ENCODE measurements at places on chromosomes 1 and 21.

GRCh38 chr1:81149649-81150325 lies 650.9 kb upstream of the ADGRL2 start:
- DNase-seq, result no peak

DNA sequence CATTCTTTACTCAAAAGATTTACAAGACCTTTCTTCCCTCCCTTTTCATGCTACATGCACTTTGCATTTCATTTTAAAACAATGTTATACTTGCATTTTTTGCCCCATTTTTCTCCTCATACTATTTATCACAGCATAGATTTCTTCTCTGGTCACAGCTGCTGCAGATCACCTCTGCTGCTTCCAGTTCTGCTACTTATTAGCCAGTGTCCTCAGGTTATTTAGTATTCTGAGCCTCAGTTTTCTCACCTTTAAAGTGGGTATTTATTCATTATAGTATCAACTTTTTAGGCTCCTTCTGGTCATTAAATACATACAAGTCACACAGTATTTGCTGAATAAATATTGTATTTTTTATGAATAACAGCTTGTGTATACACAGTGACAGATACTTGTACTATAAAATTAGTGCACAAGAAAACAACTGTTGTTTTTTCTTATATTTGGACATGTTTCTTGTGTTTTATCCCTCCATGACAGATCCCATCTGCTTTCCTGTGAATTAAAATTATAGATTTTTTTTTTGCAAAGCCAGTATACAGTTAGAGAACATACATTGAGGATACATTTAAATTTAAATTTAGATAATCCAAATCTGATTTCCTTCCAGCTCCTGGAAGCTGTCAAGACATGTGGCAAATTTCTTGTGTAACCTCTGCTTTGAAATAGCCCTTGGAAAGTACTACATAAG lies 85.3 kb upstream of the BCL10 start:
- no peak for DNase-seq

DNA sequence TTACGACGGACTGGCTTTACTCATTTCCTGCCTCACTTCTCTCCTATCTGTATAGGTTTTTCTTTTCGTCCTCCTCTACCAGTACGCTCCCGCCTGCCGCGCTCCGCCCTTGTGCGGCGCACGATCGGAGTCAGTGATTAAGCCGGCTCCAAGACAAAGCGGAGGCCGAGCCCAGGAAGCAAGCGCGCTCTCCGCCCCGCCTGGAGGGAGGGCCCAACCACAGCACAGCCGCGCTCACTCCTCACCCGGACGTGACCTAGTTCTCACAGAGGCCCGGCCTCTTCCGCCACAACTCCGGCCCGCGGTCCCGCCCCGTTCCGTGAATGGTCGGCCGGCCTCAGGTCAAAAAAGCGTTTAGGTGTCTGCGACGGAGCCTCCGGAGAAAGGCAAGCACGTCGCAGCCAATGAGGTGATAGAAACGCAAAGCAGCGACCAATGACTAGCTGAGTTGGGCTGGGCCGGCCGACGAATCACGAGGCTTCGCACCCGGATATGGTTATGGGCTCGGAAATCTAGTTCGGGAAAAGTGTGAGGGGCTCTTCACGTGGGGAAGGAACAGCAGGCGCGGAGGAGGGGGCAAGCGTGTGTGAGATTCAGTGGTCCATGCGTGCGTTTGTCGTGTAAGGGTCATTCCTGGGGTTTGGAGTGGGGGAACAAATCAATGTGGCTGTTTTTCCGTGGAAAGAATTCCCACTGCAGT lies at the start of gene METTL13:
Gene METTL13 (plus strand): TSS at position 485 of the 700 bp plus-strand sequence. CDS start 308 bp downstream, outside the sequence.
- peak; percentile 98 for DNase-seq

- no peak for DNase-seq
Observed at GRCh38 chr21:34690793-34691175, 22.0 kb downstream of the CLIC6 start.

GRCh38 chr1:58324558-58324957 lies 222.0 kb downstream of the OMA1 start:
- no peak for DNase-seq

GRCh38 chr1:227281371-227281770 lies 36.9 kb downstream of the CDC42BPA start:
- no peak for DNase-seq

GRCh38 chr1:110726755-110727154 lies 52.0 kb upstream of the KCNA3 start:
- DNase-seq, result no peak

DNA sequence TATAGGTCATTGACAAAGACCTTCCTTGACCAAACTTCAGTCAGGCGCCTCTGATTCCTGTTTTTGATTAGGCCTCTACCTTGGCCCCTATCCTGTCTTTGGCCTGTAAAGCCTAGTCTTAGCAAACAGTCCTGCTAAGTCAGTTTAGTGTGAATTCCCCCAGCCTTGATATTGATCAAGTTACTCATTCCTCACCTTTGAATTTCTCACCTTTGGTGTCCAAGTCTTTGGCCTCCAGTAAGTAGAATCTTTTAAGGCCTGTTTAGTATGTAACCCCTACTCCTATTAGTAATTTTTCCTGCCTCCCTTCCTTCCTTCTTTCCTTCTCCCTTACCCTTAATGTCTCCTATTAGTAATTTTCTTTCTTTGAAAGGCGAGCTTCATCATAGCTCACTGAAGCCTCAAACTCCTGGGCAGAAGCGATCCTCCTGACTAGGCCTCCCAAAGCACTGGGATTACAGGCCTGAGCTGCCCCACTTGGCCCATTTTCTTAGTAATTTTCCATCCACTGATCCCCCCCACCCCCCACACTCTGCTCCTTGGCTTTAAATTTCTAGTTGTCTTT lies 13.0 kb upstream of the ZNF692 start:
- DNase-seq, result no peak

DNA sequence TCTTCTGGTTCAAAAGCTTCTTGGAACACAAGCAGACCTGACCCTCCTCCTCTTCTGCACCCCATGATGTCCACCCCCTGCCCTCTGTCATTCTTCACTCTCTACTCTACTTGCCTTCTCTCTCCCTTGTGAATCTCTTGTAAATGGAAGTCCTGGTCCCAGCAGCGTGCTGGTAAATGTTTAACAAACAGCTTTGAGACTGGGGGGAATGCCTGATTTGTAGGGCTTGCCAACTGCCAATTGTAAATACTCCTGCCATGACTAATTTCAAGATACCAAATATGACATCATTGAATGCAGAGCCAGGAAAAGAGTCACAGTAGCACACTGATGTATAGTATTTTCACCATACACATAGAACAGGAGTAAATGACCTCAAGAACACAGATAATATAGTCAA lies 40.9 kb upstream of the LRRN2 start:
- DNase-seq, result no peak

GRCh38 chr1:86833461-86834215 lies 80.3 kb downstream of the SELENOF start:
- peak; percentile 98 for DNase-seq

GRCh38 chr1:154777781-154778180 lies 92.3 kb downstream of the KCNN3 start:
- DNase-seq, result no peak

DNA sequence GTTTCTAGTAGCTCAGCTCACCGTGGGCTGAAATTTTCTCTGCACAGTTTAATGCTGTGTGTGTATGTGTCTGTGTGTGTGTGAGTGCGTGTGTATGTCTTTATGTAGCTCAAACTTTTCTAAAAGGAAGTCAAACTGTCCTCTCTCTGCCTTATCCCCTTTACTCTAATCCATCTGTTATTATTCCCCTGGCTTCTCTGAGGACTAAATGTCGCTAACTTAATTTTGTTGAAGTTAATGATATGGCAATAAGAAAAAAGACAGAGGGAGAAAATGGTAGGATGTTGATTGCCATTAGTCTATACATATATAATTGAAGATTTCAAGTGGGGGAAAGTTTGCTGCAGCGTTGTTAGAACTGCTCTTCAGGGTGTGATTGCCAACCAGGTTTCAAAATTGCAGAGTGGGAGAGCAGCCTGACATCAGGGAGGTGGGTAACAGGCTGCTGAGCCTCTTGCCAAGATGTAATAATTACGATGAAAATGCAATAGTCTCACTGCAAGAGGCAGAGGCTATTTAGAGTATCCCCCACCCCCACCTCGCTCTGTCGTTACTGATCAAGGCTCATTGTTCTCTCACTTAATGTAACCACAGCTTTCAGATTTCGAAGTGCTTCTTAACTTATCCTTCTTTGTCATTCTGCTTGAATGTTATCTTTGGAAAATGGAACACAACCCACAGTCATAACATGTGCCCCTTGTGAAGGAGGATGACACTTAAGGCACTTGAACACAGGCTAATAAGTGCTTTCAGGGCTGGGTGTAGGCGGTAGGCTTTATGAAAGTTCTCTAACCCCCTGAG lies 559.0 kb upstream of the PLXNA2 start:
- DNase-seq, result peak; percentile 85

DNA sequence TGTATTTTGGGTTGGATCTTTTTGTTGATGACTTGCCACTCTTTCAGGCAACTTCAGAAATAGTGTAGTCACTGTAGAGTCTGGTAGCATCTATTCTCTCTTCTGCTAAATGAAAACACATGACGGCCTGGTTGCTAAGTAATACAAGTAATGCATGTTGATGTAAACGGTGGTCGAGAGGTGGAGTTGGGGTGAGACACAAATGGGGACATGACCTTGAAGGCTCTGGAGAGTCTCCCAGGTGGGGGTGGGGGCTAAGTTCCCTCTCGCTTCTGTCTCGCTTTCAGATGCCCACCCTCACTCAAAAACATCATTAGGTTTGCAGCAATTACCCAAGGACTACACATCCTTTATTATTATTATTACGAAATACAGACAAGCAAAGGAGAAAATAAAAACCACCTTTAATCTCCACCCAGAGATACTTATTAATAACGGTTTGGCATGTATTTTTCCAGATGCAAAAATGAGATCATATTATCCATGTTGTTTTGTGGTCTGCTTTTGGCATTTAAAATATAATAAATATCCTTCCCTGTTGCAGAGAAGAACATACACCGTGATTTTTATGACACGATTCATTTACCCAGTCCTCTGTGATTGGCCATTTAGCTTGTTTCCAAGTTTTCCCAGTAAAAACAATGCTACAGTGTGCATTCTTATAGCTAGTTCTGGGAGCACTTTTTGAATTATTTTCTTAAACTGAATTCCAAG lies 138.1 kb downstream of the MIS18A start:
- no peak for DNase-seq

DNA sequence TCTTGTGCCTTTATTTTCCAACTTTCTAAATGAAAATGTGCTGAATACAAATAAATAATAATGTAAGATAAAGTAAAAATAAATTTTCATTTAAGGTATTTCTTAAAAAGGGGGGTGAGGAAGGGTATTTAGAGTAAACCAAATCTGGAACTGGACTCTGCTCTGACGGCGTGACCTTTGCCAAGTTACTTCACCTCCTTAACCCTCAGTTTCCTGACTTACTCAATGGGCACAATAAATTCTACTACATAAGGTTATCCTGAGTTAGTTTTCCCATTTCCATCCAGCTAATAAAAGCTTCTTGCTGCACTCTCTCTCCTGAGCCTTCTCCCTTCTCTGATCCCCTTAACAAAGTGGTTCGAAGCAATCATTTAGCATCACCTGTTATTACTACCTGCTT lies 93.9 kb downstream of the NID1 start:
- DNase-seq, result no peak

DNA sequence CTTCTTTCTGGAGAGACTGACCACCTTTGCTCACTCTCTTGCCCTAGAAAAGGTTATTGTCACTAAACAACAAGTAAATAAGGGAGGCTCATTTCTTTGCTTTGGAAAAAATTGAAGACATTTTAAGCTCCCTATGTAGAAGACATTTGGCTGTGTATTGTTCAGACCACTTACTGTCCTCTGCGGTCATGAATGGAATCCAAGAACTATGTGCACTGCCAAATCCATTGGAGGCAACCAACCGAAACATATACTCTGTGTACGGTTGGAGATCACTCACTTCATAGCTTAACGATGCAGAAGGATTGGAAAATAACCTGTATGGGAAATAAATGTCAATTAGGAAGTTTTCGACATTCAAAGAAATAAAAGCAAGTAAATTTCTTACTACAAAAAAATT lies 332.8 kb downstream of the KCTD3 start:
- no peak for DNase-seq

GRCh38 chr1:221801773-221802516 lies 60.1 kb upstream of the DUSP10 start:
- no peak for DNase-seq

DNA sequence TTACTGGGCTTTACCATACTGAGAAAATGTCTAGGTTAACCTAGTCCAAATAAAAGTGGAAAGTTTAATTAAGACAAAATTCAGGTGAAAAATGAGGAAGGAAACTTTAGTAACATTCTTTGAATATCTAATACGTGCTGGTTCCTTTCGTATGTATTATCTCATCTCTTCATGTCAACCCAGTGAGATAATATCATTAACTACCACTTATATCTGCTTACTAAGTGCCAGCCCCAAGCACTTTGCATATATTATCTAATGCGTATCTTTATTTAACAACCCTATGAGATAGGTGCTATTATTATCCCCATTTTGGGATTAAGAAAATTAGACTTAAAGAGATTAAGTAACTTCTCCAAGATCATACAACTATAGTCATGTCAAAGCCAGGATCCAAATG lies 12.5 kb upstream of the PLPP3 start:
- no peak for DNase-seq

DNA sequence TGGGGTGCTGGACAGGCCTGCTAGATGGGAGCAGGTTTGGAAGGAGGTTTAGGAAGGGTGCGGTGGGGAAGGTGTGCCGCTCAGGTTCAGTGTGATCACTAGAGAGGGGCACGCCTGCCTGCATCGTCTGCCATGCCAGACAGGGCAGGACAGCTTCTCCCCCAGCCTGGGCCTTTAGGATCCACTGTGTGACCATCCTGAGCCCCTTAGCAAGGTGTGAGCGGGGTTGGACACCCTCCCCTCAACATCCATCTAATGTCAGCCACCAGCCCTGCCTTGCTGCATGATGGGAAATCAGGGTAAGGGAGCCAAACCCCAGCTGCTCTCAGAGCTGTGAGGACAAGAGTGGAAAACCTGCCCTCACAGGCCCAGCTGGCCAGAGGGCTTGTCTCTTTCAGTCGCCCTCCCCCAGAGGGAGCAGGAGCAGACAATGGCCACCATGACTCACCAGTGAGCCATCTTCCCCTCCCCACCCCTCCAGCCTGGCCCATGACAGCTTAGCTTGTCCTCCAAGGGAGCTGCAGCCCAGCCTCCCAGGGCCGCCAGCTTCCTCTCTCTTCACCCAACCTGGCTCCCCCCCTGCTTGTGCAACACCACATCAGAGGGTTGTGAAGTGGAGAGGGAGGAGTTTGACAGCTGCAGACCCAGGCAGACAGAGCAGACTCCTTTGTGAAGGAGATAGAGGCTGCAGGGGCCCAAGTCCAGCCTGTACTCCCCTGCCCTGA lies 37.0 kb downstream of the NUAK2 start:
- peak; percentile 96 for DNase-seq

- DNase-seq, result peak; percentile 49
Observed at GRCh38 chr1:201648066-201648906, 109.4 kb downstream of the NAV1 start.
